IPS-NIHi11 (cell line): ENCODE measurements at places on chromosomes 7 and 10.

- DNase-seq: no peak
Observed at GRCh38 chr7:18689551-18689950, 194.0 kb downstream of the HDAC9 start.

DNA sequence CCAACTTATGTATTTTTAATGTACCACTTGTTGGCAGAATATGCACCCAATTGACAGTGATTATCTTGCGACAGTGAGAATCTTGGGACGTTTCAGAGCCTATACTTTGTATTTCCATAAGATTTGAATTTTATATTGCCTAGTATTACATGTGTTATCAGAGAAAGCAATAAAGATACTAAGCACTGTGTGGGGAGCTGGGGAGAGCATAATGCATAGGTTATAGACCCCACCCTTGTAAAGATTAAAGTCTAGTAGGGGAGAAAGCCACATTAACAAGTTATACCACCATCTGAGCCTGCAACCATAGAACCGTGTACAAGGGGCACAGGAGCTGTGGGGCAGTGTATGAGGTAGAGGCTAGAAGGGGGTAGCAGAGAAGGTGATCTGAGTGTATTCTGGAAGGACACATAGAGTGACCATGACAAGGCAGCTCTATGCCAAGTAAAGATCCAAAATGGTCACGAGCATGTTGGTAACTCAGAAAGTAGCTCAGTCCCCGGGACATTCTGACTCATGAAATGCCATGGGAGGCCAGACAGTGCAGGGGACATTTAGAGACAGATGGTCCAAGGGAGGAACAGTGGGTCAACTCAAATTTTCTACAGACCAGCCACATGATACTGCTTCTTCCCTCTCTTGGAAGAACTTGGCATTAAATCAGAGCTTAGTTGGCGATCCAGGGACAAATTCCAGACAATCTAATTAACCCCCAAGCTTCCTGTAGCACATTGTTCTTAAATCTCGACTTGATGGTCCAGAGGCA is 84.5 kb downstream of the ADRA2A start:
- no peak for DNase-seq

DNA sequence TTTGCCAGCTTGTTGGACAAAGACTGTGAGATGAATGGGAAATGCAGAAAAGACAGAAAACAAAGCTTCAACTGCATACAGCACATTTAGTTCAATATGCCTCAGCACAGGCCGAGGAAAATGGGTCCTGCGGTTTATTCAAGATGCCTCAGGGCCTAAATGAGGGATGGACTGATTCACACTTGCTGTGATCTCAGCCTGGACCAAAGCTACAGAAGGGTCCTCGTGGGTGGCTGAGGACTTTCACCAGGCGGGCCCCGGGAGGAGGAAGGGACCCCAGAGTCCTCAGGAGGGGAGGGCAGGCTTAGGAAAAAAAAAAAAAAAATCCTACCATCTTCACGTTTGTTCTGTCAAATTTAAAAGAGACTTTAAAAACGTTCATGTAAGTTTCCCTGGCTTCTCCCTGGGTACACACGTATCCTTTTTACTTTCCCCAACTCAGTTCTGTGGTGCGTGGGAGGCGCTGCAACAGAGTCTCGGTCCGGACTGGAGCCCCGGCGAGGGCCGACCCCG is 624 bp upstream of the ZNF783 start:
- DNase-seq: no peak

GRCh38 chr7:1193593-1194424 is 33.8 kb upstream of the ZFAND2A start:
- peak; percentile 74 for DNase-seq

- no peak for DNase-seq
Observed at GRCh38 chr7:115676080-115676479, 354.5 kb downstream of the TFEC start.

- no peak for DNase-seq
Observed at GRCh38 chr7:158001621-158002320, 585.9 kb downstream of the PTPRN2 start.

DNA sequence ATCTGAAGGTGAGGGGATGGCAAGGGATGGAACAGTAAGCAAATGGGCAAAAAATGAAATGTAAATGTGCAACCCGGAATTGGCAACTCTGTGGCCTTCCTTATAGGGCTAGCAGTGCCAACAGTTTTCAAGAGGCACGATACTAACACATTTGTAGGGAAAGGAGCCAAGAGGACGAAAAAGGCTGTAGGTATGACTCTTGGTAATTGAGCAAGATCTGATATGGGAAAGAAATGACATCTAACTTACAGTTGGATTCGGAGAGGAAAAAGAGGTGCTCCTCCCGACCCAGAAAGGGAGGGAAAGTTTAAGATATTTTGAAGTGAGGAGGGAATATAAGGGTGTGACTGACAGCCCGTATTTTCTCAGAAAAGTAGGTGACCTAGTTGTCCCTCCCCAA is 2.1 kb upstream of the CREM start:
- DNase-seq: no peak

DNA sequence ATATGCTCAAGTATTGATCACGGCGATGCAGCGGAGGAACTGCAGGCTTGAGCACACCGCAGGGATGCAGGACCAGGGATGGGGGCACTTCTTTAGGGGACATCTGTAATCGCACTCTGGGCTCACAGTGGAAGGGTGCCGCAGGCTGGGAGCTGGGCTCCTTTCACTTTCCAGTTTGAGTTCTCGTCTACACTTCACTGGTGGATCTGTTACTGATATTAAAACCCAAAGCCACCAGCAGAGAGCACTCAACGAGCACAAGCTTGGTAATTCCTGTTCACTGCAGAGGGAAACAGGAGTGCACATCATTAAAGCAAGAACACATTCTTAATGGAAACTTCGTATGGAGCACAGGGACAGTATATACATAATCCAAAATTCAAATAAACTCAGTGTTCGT is 91.3 kb downstream of the PARD3 start:
- peak; percentile 36 for DNase-seq

DNA sequence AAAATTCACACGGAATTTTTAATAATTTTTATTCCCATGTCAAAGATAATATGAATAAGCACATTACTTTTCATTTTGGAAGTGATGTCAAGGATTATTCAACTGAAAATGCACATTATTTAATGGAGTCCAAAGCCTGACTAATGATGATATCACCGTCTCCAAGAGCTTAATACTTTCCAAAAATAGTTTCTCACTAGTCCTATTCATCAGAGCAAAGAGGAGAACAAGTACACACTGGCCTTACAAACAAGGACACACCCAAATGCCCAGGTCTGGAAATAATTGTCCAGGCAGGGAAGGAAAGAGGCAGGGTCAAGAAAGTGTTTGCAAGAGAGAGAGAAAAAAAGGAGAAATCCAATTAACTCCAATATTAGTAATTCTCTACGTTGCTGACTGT is 216.8 kb upstream of the CCDC6 start:
- DNase-seq: no peak

DNA sequence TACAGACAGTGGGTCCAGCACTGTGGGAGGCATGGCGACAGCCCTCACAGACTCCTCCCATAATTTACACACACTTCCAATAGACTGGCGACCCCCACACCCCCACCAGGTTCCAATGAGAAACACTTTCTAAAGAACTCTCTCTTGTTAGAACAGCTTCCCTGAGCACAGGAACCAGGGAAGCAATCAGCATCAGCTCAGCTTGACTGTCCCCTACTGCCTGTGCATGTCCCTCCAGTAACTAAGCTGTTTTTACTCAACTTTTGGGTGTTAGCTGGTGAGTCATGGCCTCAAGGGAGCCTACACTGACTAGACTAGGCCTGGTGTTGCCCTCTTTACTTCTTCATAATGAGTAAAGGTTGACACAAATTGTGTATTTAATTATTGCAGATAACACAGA is 32.6 kb upstream of the HERPUD2 start:
- DNase-seq: no peak

DNA sequence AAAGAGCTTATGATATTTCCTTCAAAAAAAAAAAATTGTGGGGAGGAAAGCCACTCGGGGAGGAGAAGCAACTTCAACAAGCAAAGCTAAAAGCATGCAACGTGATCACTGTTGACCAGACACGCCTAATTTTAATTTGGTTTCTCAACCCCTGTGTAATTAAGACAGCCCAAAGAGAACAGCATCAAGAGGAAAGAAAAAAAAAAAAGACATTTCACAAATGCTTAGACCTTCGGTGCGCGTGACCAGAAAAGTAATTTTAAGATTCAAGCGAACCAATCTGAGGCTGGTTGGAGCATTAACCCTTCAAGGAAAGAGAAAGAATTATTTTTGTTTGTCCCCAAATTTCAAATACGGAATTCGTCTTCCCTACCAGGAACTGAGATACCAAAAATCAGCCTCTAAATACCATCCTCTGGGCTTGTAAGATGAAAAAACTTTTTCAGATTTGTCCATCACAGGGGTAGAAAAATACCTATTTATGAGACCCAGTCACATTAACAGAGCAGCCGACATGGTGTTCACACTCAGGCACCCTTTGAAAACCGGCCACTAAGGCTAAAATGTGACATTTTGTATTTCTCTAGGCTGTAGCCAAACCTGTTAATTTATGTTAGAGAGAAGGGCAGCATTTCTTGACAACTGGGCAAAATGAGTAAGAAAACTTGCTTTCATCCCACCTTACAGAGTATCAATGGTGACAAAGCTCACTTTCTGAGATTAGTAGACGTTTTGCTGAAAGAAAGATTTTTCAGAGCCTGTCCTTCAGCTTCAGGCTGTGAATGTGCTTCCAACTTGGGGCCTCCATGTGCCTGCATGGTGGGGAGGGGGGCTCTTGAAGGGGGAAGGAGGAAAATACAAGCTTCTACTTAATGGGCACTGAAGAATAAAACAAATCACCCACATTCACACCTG is 179.9 kb upstream of the KLF14 start:
- no peak for DNase-seq

GRCh38 chr7:155907450-155908200 is 95.4 kb upstream of the SHH start:
- no peak for DNase-seq

- DNase-seq: no peak
Observed at GRCh38 chr7:134330974-134331373, 14.2 kb upstream of the SLC35B4 start.

- no peak for DNase-seq
Observed at GRCh38 chr10:10130686-10131085, 887.0 kb upstream of the CELF2 start.
